Umbilical cord (tissue), 2 donors: ENCODE measurements at places on chromosomes 11 and 22. TPM values are rescaled to one million over a fixed set of nuclear protein-coding genes. Genes with fewer than 3 reads are reported as not detected.

DNA sequence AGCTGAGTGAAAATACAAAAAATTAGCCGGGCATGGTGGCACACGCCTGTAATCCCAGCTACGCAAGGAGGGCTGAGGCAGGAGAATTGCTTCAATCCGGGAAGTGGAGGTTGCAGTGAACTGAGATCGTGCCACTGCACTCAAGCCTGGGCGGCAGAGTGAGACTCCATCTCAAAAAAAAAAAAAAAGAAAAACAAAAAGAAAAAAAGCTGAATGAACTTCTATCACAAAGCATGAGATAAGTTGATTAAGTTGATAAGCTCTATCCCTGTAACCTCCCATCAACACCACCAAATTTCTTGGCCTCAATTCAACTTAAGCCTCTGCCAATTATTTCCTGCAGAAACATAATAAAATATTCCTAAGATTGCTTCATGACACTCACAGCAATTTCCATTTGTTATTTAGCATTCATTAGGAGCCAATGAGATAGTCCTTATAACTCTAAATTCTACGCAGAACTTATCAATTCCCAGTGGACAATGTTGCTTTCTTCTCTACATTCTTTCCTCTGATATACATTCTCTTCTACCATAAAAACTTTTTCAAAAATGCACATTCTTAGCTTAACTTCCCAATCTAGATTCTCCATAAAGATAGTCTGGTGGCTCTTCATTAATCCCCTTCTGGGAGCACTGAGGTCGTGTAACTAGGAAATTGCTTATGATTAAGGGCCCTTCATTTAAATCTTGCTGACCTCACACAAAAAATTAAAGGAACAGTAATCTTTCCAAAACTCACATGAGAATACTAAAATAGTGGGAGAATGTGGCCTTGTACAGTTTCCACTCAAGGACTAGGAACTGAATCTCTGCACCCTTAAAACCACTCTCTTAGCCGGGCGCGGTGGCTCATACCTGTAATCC is 2.9 kb downstream of the AMBRA1 start:
- DNase-seq = no peak

DNA sequence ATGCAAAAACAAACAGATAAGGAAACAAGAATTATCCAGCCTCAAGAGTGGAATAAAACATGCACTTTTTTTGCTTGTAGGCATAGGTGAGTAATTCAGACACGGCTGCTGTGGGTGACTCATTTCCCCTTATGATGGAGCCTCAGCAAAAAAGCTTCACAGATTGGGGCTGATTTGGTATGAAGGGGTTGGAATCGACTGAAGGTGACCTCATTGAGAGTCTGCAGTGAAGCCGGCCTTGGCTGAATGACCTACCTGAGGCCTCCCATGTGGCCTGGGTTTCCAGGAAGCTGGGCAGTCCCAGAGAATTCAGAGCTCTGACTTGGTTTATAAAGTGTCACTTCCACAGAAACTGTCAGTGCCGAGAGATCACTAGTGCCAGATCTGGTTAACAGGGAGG is 34.2 kb upstream of the VPREB1 start:
- DNase-seq = no peak

DNA sequence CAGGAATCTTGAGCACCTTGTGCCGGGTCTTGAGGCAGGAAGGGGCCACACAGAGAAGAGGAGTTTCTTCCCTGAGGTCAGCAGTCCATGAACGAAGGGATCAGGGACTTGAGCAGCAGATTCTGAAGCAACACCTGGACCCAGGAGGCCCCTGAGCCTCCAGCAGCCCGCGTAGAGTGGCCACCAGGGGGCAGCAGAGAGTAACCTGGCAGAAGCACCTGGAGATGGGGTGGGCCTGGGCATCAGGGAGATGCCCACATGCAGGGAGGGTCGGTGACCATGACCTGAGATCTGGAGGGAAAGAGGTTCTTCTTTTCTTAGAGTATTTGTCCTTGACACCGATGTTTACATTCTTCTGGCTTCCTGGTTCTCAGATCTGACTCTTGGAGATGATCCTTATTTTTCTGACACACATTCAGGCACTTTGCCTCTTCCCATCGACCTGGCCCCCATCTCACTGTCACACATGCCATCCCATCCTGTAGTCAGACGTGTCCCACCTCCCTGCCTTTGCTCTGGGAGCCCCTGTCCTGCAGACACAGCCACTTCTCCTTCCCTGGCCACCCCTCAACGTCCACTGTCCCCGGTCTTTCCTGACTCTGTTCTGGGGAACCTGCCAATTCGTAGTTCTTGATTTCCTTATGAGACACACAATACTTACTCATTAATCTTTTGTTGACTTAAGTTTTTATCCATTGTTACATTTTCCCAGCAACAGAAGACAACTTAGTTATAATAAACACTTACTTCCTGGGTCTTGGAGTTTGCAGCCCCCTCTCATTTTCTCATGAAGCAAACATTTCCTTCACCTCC is 66.5 kb downstream of the GGTLC2 start:
- DNase-seq = no peak

DNA sequence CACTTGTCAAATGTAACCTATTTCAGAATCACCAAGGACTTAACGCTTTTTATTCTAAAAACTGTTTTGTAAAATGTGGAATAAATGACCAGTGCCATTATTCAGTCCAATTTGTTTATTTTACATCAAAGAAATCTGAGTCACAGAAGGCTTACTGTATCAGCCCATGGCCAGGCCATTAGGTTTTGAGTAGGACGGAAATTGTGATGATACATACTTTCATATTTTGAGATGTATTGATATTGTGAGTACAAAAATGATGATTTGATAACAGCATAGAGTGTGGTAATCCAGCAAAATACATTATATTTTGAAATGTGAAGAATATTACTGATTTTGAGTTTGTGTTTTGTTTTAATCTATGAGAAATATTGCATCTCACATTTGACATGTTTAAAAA is 81.1 kb downstream of the PIWIL3 start:
- no peak for DNase-seq

GRCh38 chr11:17648528-17648927 is 70.8 kb upstream of the MYOD1 start:
- DNase-seq = no peak

- DNase-seq = no peak
Observed at GRCh38 chr22:45831394-45831793, 145.6 kb downstream of the WNT7B start.

GRCh38 chr22:25363474-25363873 is 144.0 kb downstream of the CRYBB2 start:
- no peak for DNase-seq

GRCh38 chr22:45064313-45065278 is 54.8 kb upstream of the PHF21B start:
- no peak for DNase-seq

DNA sequence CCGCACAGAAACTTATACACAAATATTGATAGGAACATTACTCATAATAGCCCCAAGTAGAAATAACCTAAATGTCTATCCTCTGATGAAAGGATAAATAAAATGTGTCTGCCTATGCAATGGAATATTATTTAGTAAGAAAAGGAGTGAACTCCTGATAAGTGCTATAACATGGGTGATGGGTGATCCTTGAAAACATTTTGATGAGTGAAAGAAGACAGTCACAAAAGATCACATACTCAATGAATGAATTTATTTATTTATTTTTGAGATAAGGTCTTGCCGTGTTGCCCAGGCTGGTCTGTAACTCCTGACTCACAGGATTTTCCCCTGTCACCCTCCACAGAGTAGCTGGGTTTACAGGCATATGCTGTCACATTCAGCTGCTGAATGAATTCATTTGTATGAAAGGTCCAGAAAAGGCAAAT is 17.3 kb downstream of the RNF121 start:
- no peak for DNase-seq

DNA sequence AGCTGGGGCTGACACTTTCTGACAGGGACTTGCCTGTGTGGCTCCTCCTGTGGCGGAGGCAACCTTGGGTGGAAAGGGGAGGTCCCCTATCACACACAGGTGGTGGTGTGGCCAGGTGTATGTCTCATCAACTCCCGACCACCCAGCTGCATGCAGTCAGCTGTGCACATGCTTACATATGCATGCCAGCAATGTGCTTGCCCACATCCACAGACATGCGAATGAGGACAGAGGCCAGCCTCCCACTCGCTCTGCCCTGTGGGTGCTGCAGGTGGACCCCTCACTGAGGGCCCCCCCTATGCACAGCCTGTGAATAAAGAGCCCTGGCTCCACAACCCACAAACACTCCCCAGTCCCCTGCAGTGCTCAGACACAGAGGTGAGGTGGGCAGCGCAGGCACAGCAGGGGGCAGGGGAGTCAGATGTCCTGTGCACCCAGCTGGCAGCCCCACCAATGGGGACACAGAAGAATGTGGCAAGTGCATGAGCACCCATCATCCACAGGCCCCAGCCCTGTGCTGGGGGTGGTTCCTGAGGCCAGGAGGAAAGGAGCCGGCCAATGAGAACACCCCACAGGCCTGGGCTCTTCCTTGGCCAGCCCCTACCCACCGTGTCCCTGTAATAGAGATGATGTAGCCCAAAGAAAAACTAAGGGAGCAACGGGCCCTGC is 9.5 kb downstream of the GNB1L start:
- no peak for DNase-seq

- no peak for DNase-seq
Observed at GRCh38 chr11:43418197-43418596, 59.5 kb downstream of the TTC17 start.

DNA sequence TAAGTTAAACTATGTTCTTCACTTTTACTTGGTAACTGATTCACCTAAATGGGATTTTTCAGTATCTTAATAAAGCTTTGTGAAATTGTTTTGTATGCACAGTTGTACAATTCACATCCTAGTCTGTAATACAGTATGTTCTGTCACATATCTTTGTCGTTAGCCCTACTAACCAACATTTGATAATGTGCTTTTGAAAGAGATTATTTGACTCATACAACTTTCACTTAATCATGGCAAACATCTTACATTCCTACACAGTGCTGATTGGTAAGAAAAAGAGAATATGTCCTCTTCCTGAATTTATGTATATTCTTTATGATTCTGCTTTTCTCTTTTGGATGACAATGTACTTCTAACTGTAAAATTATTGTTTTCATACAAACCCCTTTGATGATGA is 234.5 kb downstream of the METTL15 start:
- DNase-seq = no peak

DNA sequence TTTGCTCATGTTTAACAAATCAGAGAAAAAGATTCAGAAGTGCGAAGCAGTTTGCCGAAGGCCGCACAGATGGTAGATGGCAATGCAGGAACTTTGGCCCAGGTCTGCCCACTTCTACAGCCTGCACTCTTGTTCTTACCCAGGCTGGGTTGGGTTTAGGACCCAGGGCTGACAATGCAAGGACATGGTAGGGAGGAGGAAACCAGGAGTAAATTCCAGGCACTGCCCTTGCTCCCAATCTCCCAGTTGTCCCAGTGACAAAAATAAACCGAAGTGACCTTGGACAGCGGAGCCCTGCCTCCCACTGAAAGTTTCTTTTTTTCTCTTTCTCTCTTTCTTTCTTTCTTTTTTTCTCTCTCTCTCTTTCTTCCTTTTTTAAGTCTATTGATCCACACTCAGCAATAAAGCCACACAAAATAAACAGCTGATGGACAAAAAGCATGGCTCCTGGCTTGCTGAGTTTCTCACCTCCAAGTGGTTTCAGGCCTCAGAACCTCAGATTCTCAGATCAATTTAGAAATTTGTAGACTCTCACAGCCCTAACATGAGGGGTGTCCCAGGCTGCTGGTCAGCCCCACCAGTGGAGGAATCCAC is 33.5 kb upstream of the FCHSD2 start:
- DNase-seq = no peak

- DNase-seq = no peak
Observed at GRCh38 chr11:44469412-44469811, 96.1 kb upstream of the CD82 start.

DNA sequence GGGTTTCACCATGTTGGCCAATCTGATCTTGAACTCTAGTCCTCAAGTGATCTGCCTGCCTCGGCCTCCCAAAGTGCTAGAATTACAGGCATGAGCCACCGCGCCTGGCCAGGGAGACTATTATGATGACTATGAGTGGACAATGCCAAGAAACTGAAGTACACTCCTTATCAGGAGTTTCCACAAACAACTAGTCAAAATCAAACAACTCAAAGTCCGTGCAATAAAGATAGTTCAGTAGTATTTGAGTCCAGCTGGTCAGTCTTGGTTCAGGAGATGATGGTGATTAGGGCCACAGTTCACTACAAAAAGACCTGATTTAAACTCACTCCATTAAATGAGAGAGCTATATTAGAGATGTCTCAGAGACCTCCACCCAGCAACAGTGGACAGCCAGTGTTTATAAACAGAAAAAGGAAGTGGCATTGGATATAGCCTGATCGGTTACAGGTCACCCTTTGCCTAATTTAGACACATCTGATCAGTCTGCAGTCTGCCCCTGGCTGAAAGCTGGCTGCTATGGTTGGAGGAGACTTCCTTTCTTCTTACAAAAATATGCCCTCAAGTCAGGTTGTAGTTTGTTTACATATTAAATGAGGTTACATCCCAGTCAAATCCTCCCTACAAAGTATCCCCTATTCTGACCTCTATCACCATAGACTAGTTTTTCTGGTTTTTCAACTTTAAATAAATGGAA is 17.0 kb downstream of the CD3E start:
- DNase-seq = peak; percentile 7

GRCh38 chr22:50705219-50705691 is 32.6 kb downstream of the SHANK3 start:
- DNase-seq = peak; percentile 87

GRCh38 chr22:32144496-32145274 is 14.4 kb downstream of the C22orf42 start:
- DNase-seq = peak; percentile 32

- no peak for DNase-seq
Observed at GRCh38 chr11:119788911-119789560, 60.0 kb upstream of the NECTIN1 start.

DNA sequence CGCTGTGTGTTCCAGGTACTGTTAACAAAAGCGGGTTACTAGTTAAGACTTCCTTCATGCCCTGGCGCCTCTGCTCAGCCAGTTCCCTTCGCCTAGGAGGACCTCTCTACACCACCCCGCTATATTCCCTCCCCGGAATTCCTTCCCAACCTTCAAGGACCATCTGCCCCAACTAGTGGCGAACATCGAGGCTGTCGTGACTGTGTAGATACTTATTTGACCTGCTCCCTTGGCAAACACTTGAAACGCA is 450 bp upstream of the BCL2L13 start:
- DNase-seq = no peak

- DNase-seq = no peak
Observed at GRCh38 chr22:48564995-48565394, 1262.7 kb downstream of the BRD1 start.

DNA sequence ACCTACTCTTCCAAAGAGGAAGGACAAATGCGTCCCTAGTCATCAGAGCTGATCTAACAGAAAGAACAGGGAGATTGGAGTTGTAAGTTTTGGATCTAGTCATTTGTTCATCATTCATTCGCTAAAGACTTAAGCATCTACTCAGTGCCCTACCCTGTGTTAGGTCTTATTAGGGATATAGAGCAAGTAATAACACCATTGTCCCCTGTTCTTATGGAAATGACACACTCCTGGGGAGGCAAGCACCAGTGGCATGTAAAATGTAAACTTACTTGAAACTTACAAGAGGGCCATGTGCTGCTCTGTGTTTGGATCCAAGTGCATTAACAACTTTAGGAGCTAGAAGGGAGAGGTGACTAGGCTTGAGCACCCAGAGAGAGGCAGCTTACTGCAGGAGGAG is 61.9 kb downstream of the P4HA3 start:
- DNase-seq = no peak

The MRGPRX3 gene
- not detected for total RNA-seq

The TMEM9B gene
- 57.3 TPM for total RNA-seq

The SC5D gene
- 31.1 TPM for total RNA-seq

The PDGFB gene
- total RNA-seq = 4.8 TPM

The MAPK8IP1 gene
- total RNA-seq = 7.7 TPM

The MYOD1 gene
- not detected for total RNA-seq

The BATF2 gene
- total RNA-seq = not detected

The SYVN1 gene
- 13.0 TPM for total RNA-seq

The APOA4 gene
- total RNA-seq = 3.4 TPM

The LRRC4C gene
- 1.2 TPM for total RNA-seq

The C11orf24 gene
- 12.0 TPM for total RNA-seq
